ENCODE measurements at places on chromosomes 4 and X.

GRCh38 chrX:7680181-7680580 lies 162.8 kb upstream of the VCX start:
- DNase-seq = no peak

DNA sequence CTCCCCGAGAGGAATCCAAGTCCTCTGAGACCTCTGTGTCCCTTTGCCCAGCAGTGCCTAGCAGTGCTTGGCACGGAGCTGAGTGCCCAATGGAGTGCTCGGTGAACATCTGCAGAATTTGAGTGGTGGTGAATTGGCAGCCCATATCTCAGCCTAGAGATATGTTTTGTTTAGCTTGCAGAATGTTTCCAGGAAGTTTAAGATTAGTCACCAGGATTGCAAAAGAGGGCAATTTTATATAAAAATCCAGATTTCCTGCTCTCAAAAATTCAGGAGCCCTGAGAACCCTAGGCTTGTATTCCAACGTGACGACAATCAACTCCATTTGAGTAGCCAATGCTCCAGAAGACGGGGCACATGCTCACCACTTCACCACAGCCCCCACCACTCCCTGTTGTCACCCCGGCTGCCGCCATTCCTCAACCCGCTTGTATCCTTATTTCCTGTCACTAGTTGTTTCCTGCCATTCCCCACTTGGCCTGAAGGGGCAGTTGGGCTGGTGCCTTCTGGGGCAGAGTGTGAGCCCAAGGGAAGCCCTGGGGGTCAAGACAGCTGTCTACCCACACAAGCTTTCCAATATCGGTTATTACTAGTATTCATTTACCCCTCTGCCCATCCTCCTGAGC lies 116.9 kb downstream of the EFNB1 start:
- no peak for DNase-seq

DNA sequence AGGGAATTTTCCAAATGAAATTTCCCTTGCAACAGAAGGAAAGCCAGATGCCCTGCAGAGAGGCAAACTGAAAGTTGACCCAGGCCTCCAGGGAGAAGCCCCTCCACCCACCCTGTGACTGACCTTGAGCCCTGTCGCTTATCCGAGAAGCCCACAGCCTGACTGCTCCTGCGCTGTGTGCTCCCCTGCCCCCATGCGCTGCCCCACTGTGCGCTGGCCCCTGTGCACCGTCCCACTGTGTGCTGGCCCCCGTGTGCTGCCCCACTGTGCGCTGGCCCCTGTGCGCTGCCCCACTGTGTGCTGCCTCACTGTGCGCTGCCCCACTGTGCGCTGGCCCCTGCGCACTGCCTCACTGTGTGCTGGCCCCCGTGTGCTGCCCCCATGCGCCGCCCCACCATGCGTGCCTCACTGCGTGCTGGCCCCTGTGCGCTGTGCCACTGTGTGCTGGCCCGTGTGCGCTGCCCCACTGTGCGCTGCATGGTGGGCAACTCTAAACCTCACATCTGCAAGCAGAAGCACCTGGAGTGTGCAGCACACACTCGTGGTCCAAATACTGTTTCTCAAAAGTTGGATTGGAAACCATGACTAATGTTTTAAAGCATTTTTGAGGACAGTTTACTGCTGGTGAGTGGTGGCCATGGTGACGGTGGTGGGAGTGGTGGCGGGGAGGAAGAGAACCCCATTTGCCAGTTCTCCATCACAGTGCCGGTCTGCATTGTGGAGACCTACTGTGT lies 8.3 kb upstream of the GRPEL1 start:
- no peak for DNase-seq

GRCh38 chr4:48203819-48204218 lies 65.8 kb downstream of the TEC start:
- no peak for DNase-seq

- no peak for DNase-seq
Observed at GRCh38 chr4:181018472-181018871, 1224.7 kb upstream of the TENM3 start.

GRCh38 chr4:104751468-104751867 lies 256.8 kb upstream of the CXXC4 start:
- DNase-seq = no peak

DNA sequence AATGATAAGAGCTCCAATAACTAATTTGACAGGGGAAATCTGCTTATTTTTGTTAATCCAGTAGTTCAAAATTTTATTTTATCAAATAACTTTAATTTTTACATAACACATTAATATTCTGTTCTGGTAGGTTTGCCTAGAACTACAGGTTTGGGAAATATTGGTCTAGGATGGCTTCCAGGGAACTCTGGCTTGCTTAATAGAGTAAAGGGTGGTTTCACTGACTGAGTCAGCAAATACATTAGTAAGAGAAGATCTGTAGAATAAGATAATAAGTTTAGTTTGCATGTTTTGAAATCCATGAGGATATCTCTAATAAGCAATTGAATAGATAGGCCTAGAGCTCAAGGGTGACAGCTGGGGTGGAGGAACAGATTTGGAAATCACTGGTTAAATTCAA lies 500.7 kb downstream of the ZNF674 start:
- no peak for DNase-seq

- no peak for DNase-seq
Observed at GRCh38 chrX:80513625-80514024, 93.4 kb downstream of the TENT5D start.

DNA sequence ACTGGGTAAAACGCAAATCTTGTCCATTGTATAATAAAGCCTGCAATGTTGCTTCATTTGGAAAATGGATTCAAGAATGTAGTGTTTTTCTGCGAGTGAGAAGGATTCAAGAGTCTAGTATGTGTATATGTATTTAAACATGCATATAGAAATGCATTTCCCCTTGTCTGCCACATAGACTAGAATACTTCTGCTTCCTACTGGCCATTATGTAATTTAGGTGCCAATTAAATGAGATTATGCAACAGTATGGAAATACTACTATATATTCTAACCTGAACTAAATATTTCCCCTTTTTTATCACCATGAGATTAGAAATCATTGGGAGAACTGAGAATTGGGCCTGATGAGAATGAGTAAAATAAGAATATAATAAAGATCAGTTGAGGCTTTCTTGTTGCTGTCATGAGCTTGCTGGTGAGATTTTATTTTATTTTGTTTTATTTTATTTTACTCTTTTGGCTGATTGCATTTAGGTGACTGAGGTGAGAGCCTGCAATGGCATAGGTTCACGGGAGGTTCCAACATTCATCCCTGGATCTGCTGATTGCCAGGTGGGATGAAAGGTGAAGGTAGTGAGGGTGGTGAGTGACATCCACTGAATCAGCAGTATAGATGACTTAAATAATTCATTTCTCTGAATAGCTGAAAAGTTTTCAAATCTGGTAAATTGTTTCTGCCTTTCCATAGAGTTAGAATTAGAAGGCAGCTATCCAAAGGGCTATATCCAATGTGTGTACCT lies 95.6 kb upstream of the SLC4A4 start:
- DNase-seq = no peak

GRCh38 chrX:124023838-124024238 lies 62.3 kb downstream of the STAG2 start:
- DNase-seq = no peak

- DNase-seq = no peak
Observed at GRCh38 chr4:47274901-47275300, 188.6 kb downstream of the COMMD8 start.

DNA sequence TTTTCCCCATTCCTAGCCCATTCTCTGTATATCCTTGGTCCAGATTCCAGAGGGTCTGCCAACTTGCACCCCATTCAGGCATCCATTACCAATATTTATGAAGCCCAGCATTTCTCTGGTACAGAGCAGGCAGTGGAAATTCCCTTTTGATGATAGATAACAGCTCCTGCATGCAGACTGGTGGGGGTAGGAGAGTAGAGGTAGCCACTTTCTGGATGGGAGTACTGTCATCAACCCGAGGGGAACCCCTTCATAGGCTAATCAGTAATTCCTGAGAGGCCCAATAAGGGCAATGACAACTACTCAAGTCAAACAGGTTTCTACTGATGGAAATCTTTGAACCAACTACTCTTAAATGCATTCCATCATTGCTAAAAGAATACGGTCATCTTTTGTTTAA lies 63.7 kb downstream of the COL25A1 start:
- no peak for DNase-seq

GRCh38 chr4:3269105-3269927 lies 20.4 kb downstream of the MSANTD1 start:
- DNase-seq = no peak

- peak; percentile 67 for DNase-seq
Observed at GRCh38 chr4:146134761-146135445, 40.6 kb upstream of the LSM6 start.

DNA sequence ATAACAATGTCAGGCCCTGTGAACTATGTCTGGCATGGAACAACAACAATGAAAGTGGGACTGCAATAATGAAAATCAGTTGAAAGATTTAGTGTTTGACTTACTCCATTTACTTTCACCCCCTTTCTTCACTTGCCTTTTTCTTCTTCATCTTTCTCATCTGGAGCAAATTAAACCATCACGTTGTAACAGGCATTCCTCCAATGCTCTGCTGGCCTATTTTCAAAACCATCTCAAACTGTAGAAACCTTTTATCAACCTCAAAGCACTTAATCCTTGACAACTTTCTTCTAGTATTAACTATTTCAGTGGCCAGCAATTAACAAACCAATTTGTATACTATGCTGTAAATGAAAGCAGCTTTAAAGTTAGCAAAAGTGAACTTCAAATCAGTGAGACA lies 8.3 kb downstream of the KLHL13 start:
- DNase-seq = no peak

DNA sequence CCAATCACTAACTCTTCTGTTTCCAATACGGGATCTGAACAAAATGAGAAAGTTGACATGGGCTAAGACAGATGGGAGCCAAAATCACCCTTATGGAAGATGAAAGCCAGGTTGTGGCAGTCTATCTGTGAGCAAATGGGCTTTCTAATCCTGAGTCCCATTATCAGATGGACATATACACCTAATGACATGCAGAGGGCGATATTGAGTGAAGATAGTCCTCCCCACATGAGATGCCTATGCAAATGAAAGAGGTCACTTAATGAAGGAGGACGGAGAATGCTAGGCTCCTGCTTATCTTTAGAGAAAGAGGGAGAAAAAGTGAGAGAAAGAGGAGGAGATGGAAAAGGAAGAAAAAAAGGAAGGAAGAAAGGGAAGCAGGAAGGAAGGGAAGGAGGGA lies 547.5 kb downstream of the NLGN4X start:
- no peak for DNase-seq

DNA sequence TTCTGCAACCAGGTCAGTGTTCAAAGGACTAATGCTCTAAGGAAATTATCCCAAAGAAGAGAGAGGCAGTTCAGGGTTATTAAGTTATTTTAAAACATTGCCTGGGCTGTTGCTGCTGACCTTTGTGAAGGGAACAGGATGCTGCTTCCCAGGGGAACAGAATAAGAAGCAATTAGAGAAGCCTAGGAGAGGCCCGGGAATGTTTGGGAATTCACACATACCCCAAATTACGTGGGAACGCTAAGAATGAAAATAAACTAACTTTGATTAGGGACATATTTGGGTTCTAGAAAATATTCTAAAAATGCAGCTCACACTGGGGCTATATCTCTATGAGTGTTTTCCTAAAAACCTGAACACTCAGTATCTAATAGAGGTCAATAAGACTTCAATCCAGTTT lies 243.1 kb upstream of the FTHL17 start:
- no peak for DNase-seq

DNA sequence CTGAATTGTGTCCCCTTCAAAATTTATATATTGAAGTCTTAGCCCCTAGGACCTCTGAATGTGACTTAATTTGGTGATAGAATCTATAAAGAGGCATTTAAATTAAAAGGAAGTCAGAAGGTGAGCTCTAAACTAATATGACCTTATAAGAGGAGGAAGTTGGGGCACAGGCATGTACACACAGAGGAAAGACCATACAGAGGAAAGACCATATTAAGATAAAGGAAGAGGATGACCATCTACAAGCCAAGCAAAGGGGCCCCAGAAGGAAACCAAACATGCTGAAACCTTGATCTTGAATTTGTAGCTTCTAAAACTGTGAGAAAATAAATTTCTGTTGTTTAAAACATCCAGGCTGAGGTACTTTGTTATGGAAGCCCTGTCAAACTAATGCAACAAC lies 26.9 kb upstream of the CYBB start:
- no peak for DNase-seq

DNA sequence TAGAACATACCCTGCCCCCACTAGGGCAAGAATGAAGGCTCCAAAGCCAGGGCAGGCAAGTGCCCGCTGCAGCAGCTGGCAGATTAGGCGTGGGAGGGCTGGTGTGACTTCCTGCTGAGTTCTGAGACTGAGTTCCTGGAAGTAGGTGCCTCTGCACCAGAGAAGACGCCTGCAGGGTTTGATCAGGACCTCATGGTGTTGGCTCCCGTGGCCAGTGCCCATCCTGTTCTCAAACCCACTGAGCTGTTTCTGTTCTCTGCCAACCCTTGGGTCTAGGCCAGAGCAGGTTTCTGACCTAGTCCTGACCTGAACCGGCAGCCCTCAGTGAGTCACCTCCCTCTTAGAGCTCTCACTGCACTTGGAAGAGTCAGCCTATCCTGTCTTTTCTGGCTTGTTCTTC lies 220.7 kb downstream of the HS6ST2 start:
- no peak for DNase-seq

DNA sequence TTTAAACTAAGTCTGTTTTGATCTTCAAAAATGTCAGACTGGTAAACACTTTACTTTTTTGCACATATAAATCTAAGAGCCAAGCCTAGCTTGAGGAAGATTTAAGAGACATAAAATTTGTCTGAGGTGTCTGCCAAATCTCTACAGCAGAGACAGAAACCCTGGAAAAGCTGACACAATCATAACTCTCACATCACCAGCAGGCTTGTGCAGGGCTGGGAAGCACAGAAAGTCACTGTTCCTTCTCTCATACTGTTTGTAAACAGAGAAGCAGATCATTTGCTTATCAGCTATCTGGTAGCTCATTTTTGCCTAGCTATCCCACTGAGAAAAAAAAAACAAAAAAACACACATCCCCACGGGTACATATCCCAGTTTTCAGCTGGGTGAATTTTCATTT lies 7.0 kb downstream of the ENOX2 start:
- DNase-seq = no peak

GRCh38 chr4:68960294-68961163 lies 8.9 kb upstream of the UGT2A3 start:
- DNase-seq = no peak

- DNase-seq = no peak
Observed at GRCh38 chrX:45517090-45517973, 316.7 kb upstream of the DIPK2B start.

DNA sequence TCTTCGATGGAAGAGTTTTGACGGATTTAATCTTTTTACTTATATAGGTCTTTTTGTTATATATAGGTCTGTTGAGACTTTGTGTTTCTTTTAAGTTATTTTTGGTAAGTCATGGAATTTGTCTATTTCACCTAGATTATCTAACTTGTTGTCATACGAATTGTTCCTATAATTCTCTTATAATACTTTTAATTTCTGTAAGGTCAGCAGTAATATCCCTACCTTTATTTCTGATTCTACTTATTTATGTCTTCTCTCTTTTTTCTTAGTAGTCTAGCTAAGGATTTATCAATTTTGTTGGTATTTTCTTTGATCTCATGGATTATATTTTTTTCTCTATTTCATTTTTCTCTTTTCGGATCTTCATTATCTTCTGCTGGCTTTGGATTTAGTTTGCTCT lies 11.6 kb downstream of the SAP30 start:
- DNase-seq = no peak

Data from left hindlimb (tissue), 1 donor.